Mesendoderm (in vitro differentiated cells): ENCODE measurements at places on chromosomes 12 and 14.

DNA sequence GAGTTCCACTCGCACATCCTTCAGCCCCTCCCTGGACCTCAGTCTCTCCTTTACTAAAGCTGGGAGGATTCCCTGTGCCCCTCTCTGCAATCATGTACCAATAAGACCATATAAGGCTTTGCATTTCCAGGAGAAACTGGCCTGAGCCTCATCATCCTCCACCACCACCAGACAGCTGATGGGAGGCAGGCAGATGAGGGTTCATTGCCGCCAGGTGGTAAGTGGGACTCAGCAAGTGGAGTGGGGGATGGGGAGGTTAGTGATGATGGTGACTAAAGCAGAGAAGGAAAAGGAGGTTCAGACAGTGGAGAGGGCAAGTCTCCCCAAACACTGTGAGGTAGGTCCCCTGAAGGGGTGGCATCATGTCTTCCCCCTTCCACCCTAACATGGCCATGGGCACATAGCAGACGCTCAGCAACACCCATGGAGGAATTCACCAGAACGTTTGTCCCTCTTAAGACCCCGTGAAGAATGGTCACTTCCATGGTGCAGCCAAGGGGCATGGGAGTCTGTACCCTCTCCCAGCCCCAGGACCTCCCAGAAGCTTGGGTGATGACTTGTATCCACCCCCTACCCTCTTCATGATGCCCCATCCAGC, 4.5 kb upstream of the TNFRSF1A start:
- no peaks in the 10 kb centered on the region for H3K36me3 ChIP-seq
- H3K4me3 ChIP-seq = no peak overlapping the region
- no peak for DNase-seq
- H3K27ac ChIP-seq = no peak overlapping the region
- H3K4me1 ChIP-seq = peaks cover 9% of the 10 kb centered on the region

DNA sequence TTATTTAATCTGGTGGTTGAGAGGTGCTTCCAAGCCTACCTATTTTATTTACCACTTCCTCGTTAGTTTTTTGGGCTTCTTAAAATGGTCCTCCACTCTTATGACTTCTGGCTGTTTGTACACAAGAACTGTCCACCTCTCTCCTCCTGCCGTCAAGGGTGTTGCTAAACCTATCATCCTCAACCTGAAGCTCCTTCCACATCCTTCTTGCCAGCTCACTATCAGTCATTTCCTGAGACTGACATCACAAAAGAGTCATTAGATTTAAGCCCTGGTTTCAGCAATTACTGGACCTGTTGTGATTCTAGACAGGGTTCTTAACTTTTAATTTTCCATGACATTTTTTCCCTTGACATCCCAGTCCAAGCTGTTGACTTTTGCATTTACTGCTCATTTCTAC, 91.9 kb downstream of the BICD1 start:
- no peak for DNase-seq
- H3K36me3 ChIP-seq = no peaks in the 10 kb centered on the region
- H3K27ac ChIP-seq = no peak overlapping the region
- H3K27me3 ChIP-seq = no peaks in the 10 kb centered on the region
- H3K4me1 ChIP-seq = no peaks in the 10 kb centered on the region
- no peak overlapping the region for H3K4me3 ChIP-seq

GRCh38 chr14:74140374-74140850, 55.7 kb downstream of the LIN52 start:
- H3K36me3 ChIP-seq = no peaks in the 10 kb centered on the region
- no peak overlapping the region for H3K27ac ChIP-seq
- H3K4me1 ChIP-seq = no peaks in the 10 kb centered on the region
- no peaks in the 10 kb centered on the region for H3K27me3 ChIP-seq

- H3K36me3 ChIP-seq = no peaks in the 10 kb centered on the region
- H3K27ac ChIP-seq = no peak overlapping the region
These were observed 157.6 kb downstream of the FOXA1 start for GRCh38 chr14:37437490-37437889.

DNA sequence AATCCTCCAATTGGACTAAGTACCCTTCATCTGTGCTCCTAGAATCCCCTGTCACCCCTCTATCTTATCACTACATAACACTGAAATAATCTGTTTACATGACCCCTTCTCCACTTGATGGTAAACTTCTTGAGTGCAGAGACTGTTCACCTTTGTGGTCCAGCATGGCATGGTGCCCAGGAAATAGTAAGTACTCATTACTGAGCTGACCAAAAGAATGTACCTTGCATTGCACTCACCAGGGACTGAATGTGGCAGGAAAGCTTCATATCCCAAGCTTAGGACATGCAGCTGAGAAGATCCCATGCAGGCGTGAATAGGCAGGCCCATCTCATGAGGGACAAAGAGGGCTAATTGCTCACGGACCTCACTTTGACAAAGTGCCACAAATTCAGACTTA, 1.4 kb upstream of the GARIN2 start:
- H3K4me3 ChIP-seq = no peak overlapping the region
- H3K36me3 ChIP-seq = no peaks in the 10 kb centered on the region
- DNase-seq = no peak
- H3K4me1 ChIP-seq = no peaks in the 10 kb centered on the region
- H3K27me3 ChIP-seq = no peaks in the 10 kb centered on the region

DNA sequence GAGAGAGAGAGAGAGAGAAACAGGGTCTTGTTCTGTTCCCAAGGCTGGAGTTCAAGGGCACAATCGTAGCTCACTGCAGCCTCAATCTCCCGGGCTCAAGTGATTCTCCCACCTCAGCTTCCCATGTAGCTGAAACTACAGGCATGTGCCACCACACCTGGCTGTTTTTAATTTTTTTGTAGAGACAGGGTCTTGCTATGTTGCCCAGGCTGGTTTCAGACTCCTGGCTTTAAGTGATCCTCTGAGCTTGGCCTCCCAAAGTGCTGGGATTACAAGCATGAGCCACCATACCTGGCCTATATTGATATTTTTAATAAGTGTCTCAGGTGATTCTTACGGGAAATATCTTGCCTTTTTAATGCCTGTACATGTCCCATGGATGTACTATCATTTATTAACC, 50.9 kb upstream of the STON2 start:
- no peaks in the 10 kb centered on the region for H3K4me1 ChIP-seq
- DNase-seq = no peak
- no peak overlapping the region for H3K27ac ChIP-seq
- H3K27me3 ChIP-seq = no peaks in the 10 kb centered on the region
- no peak overlapping the region for H3K4me3 ChIP-seq
- H3K36me3 ChIP-seq = no peaks in the 10 kb centered on the region

DNA sequence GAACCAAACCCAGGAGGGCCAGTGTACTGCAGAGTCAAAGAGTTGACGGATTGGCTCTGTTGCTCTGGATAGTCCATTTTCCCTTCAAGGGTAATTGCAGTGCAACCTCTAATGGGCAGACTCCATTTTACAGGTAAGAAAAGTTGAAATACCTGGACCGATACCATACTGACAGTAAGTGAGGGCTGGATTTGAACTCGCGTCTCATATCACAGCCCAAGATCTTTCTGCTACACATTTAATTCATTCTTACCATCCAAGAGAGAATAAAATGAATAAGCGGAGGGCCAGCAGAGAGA, 356 bp upstream of the ZC3H14 start:
- no peaks in the 10 kb centered on the region for H3K36me3 ChIP-seq
- peaks cover 5% of the 10 kb centered on the region for H3K4me1 ChIP-seq
- H3K27ac ChIP-seq = no peak overlapping the region
- H3K4me3 ChIP-seq = peak overlapping the region; percentile 21
- DNase-seq = no peak
- H3K27me3 ChIP-seq = no peaks in the 10 kb centered on the region

GRCh38 chr12:20695232-20695631, at the start of gene SLCO1C1:
TSS of gene SLCO1C1 (plus strand) at chr12:20695332. CDS start at chr12:20699577, 4,245 bp downstream.
- no peaks in the 10 kb centered on the region for H3K36me3 ChIP-seq
- no peak within 1 kb of the TSS for H3K27ac ChIP-seq
- no peaks in the 10 kb centered on the region for H3K27me3 ChIP-seq
- H3K4me3 ChIP-seq = no peak within 1 kb of the TSS

DNA sequence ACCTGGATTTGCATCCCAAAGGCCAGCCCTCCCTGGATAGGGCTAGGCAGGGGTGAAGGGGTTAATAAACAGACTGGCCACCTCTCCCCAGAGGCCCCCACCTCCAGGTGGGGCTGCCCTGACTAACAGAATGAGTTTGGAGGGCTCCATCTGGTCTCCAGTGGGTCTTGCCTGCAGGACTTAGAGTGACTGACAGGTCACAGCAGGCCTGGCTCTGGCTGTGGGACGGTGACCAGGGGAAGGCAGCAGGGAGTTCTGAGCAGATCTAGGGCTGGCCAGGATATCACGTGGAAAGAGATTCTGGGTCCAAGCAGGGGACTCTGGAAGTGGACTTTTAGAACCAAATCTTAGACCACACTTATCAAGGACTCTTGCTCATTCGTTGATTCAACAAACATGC, 40.9 kb upstream of the LHX5 start:
- H3K4me1 ChIP-seq = no peaks in the 10 kb centered on the region
- no peak overlapping the region for H3K27ac ChIP-seq
- H3K4me3 ChIP-seq = no peak overlapping the region

GRCh38 chr12:77865178-77865577, 34.5 kb downstream of the NAV3 start:
- H3K27me3 ChIP-seq = no peaks in the 10 kb centered on the region
- no peak overlapping the region for H3K4me3 ChIP-seq
- H3K36me3 ChIP-seq = no peaks in the 10 kb centered on the region
- no peaks in the 10 kb centered on the region for H3K4me1 ChIP-seq
- DNase-seq = no peak
- H3K27ac ChIP-seq = no peak overlapping the region

- H3K4me1 ChIP-seq = no peaks in the 10 kb centered on the region
- H3K36me3 ChIP-seq = no peaks in the 10 kb centered on the region
- H3K27me3 ChIP-seq = no peaks in the 10 kb centered on the region
- H3K27ac ChIP-seq = no peak overlapping the region
These were observed 37.4 kb downstream of the PHLDA1 start for GRCh38 chr12:75994069-75994740.

DNA sequence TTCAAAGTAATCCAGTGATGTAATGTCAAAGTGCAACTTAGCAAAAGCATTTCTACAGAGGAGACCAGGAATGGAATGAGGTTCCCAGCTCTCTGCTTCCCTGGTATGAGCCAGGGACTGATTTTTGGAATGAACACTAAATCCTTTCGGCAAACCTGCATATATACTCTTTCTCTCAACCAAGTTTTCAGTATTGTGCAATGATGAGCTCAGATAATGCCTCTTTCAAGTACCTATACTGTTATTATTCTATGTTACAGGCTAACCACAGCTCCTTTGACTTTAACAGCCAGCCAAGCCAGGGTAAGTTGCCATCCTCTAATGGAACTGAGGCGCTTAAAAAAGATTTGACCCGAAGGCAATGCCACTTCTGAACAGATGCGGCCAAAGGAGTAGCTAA, 104.9 kb upstream of the FSCB start:
- H3K4me1 ChIP-seq = no peaks in the 10 kb centered on the region
- H3K27ac ChIP-seq = no peak overlapping the region
- DNase-seq = no peak

DNA sequence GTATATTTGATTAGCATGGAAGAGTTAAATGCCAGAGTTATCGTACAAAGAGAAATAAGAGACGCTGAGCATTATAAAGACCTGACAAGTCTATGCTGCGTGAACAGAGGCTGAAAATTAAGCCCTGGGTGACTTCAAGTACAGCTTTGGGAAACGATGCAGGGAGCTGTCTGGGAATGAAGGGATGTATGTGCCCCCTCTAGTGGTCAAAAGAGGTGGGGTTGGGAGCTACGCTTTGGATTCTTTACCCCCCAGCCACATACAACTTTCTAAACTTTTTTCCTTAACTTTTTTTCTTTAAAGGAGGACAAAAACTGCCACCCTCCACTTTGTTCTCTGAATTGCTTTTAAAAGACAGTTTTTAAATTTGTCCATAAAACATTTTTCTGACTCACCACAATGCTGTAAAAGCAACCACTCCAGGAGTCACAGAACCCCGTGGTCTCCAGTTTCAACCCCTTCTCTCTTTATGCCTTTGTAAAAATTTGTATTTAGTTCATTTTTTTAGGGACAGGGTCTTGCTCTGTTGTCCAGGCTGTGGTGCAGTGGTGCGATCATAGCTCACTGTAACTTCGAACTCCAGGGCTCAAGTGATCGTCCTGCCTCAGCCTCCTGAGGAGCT, 59.4 kb downstream of the ZNF664 start:
- no peak overlapping the region for H3K4me3 ChIP-seq
- H3K4me1 ChIP-seq = peaks cover 2% of the 10 kb centered on the region
- peak; percentile 63 for DNase-seq
- H3K27ac ChIP-seq = no peak overlapping the region
- H3K27me3 ChIP-seq = no peaks in the 10 kb centered on the region
- H3K36me3 ChIP-seq = no peaks in the 10 kb centered on the region

DNA sequence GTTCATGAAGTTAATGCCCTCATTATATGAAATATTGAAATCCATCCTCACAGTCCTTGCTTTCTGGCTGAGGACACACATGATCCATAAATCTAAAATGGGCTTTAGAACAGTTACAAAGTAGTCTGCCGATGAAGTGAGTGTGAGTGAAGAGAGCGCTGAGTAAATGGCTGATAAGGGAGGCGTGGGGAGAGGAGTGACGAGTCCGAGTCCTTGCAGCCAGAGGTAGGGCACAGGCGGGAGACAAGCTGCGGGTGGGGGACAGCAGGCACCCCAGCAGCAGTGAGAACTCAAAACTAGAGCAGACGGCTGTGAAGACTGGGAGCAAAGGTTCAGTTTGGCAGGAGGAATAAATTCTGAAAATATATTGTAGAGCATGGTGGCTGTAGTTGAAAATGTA, 140.1 kb upstream of the ATP2B1 start:
- no peak overlapping the region for H3K27ac ChIP-seq
- no peak for DNase-seq
- H3K4me1 ChIP-seq = no peaks in the 10 kb centered on the region
- H3K4me3 ChIP-seq = no peak overlapping the region

- H3K36me3 ChIP-seq = peaks cover 20% of the 10 kb centered on the region
- H3K27me3 ChIP-seq = no peaks in the 10 kb centered on the region
- H3K4me3 ChIP-seq = no peak overlapping the region
- no peaks in the 10 kb centered on the region for H3K4me1 ChIP-seq
These were observed 49.2 kb downstream of the SH2B3 start for GRCh38 chr12:111454716-111455447.

- DNase-seq = no peak
- H3K27ac ChIP-seq = no peak overlapping the region
These were observed 47.5 kb downstream of the PRMT8 start for GRCh38 chr12:3538466-3539030.

DNA sequence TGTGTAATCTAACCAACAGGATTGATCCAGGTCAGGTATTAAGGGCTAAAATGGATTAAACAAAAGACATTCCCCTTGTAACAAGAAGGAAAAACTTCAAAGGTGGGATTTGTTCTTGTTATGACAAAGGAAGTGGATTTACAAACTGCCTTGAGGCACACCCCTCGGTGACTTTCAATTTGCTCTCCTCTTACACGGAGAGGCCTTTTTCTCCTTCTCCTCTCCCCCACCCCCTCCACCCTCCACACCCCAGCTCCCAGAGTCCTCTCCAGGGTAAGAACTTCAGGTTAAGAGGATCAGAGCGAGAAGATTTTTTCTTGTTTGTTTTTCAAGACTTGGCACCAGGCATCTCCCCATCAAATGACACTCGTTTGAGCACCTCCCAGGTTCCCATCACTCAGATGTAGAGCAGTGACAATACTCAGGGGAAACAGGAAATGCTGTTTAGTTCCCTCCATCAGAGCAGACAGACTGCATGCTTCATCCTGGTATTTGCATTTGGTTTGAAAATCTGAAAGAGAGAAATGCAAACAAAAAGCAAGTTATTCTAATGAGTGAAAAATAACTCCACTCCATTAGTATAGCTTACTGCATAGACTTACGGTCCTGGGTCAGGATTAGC, 77.6 kb upstream of the TMEM260 start:
- no peaks in the 10 kb centered on the region for H3K4me1 ChIP-seq
- H3K4me3 ChIP-seq = no peak overlapping the region
- no peaks in the 10 kb centered on the region for H3K27me3 ChIP-seq
- no peaks in the 10 kb centered on the region for H3K36me3 ChIP-seq

- no peak overlapping the region for H3K4me3 ChIP-seq
- no peaks in the 10 kb centered on the region for H3K4me1 ChIP-seq
- no peaks in the 10 kb centered on the region for H3K27me3 ChIP-seq
- H3K27ac ChIP-seq = no peak overlapping the region
- no peak for DNase-seq
These were observed 4.4 kb upstream of the FUT8 start for GRCh38 chr14:65408113-65408512.
